ENCODE measurements at places on chromosomes 5 and 9.
A peak's percentile ranks its signal among the peaks of the same experiment; 100 is the strongest.

DNA sequence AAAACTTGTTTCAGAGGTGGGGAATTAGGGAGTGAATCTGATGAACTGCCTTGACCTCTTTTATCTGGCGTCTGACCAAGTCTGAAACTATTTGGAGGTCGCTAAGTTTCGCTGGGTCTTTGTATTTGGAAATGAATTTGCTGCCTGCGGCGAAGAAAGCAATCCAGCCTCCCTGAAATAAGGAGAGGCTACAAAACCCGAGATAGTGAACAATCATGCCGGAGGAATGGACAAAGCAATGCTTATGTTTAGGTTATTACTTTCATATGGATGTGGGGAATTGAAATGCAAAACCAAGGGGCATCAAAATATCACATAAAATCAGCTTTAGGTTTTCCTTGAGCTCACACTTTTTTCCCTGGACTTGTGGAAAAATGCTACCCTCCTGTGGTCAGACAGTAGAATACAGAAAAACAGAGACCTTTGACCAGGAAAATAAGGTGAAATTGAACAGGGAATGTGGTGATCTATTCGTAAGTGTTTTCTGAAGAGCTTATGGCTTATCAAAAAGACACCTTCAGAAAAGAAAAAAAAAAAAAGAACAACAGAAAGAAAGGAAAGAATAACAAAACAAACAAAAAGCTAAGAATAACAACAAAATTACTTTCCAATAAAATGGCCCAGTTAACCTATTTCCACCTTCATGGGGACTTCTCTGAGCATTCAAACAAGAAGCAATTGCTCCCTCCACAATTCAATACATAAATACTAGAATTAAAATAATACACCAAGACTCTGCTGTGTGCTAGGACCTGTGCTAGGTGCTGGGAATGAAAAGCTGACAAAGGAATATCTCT, 68.6 kb upstream of the DPYSL3 start:
- DNase-seq, result peak; percentile 29

- no peak for DNase-seq
These were observed 443.0 kb downstream of the PLK2 start for GRCh38 chr5:58016877-58017276.

- peak; percentile 22 for DNase-seq
These were observed 453 bp downstream of the PTRH1 start for GRCh38 chr9:127714951-127715469.

- DNase-seq, result no peak
These were observed 331.9 kb upstream of the RFX3 start for GRCh38 chr9:3857673-3858072.

DNA sequence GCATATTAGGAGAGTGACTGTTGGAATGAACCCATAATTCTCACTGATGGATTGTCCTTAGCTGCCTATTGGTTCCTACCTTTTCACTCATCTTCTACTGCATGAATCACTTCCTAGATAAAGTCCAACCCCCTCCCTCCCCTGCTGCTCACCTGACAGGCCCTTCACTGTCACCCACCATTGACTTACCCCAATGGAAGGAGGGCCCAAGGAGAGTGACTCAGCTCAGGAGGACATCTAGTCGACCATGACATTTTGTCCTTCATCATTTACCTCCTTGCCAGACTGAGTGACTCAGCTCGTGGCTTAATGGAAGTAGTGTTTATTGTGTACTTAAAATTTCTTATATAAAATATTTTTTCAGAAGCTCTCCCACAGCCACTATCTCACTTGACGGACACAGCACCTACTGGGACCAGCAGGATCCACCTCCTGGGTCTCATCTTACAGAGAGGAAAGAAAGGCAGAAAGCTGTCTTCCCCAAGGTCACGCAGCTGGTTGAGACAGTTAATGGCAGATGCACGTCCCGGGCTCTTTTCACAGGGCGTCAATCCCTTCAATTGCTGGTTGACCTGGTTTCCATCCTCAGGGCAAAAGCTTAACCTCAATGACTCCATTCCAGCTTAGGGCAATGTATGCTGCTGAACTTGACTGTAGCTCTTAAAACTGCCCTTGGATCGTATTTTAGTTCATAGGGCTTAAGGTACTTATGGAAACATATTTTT, 142.3 kb downstream of the MARCHF11 start:
- DNase-seq, result no peak

GRCh38 chr5:157273131-157273556, 7.2 kb downstream of the CYFIP2 start:
- peak; percentile 87 for DNase-seq

DNA sequence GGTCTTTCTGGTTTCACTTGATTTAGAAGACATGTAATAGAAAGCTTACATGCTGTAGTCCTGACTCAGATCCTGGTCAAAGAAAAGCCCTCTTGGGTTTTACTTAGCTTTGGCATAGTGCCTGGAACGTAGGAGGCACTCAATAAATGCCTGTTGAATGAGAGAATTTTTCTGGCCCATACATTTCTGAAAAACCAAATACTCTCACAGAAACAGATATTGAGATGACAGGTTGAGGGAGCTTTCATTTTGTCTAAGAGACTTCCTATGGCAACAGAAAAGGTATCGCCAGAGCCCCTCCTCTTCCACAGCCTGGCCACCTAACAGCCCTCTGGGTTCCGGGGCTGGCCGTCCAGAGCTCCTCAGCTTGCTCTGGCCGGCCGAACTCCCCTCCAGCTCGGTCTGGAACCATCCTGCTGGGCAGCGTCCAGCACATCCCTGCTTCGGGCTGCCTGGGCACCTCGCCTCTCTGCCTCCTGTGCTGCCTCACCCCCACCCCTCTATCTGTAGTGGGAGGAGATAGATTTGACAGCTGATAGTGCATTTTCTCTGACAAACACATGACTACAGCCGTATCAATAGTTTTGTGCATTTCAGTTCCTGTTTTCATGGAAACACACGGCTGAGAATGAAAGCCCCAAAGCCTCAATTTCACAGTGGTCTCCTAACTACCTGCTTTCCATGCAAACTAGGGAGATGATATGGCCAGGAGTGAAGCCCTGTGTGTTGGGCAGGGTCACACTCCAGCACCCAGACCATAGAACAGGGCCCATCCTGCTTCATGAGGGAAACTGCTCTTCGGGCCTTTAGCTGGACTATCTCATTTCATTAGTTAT, 1.1 kb downstream of the IL4 start:
- no peak for DNase-seq

Data from NB4 (cell line).